ENCODE measurements at places on chromosomes 2 and 18. TPM values are rescaled to one million over a fixed set of nuclear protein-coding genes. Genes with fewer than 3 reads are reported as not detected.

The DPP4 gene
- 0.56 TPM for total RNA-seq

The ALK gene
- total RNA-seq, result 0.04 TPM

The TIMM21 gene
- 23.2 TPM for total RNA-seq

The GALNT1 gene
- 101 TPM for total RNA-seq
